Suppressor macrophage (primary cell): ENCODE measurements at places on chromosomes 4 and X.

DNA sequence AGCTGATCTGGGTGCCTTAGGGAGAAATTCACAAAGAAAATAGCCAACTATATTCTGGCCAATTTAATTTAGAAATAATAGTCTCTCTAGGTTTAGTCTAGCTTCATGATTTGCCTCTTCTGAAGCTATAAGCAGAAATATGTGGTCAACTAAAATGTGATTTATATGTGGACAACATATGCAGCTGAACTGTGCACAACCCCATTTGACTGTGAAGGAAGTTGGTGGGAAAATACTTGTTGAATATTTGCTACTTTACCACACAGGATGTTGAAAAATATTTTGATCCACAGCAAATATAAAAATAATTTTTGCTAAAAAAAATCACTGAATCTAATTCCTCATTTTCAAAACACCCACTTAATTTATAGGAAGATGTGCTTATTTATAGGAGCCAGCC, 15.7 kb upstream of the RNF128 start:
- no peak for DNase-seq

- DNase-seq, result no peak
These were observed 12.2 kb upstream of the GPRIN3 start for GRCh38 chr4:89319756-89320155.

GRCh38 chr4:46886711-46887110, 22.3 kb downstream of the COX7B2 start:
- peak; percentile 2 for DNase-seq

- no peak for DNase-seq
These were observed 3.1 kb downstream of the POU4F2 start for GRCh38 chr4:146641762-146642161.

- DNase-seq, result peak; percentile 60
These were observed 37.0 kb upstream of the ZBTB33 start for GRCh38 chrX:120213438-120214265.

DNA sequence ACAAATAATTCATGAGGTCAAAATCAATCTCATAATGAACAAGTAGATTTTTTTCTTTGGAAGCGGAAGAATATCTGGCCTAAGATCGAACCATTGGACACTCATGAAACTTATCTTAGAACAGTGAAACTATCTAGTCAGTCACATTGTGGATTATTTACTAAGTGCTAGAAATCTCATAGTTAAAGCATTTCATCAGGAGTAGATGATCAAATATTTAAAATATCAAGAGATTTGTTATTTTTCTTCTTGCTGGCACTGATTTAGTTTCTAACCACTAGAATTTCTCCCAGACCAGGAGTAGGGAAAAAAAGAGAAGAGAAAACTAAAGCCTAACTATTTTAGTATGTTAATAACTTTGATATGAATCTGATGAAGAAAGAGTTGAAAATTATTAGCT, 105.5 kb downstream of the SHROOM3 start:
- no peak for DNase-seq

DNA sequence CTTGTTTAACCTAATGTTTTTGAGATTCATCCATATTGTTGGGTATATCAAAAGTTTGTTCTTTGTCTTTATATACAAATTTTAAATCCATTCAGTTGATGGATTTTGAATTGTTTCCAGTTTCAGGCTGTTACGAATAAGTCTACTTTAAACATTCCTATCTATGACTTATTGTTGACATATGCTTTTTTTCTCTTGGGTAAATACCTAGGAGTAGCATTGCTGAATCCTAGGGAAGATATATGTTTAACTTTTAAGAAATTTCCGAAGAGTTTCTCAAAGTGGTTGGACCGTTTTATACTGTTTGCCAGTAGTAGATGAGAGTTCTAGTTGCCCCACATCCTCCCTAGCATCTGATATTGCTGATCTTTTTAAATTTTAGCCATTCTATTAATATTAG, 60.9 kb upstream of the IL13RA1 start:
- no peak for DNase-seq

GRCh38 chrX:50183891-50184290, 16.9 kb downstream of the AKAP4 start:
- no peak for DNase-seq

DNA sequence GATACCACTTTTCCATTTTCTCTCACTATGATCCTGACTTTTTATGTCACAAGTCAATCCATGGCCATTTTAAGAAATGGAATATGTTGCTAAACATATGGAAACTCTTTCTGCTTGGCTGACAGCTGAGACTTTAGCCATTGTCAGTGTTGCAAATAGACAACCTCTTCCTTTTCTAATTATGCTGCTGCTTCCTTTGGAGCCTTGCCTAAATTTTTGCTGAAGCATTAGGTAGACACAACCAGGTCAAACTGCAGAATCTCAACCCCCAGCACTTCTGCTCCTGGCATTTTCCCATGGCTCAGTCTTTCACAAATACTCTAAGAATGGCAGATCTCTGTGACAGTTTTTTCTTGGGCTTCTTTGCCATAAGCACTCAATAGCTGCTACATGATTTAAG, 543.3 kb downstream of the GRID2 start:
- no peak for DNase-seq

GRCh38 chr4:5845035-5845905, 47.6 kb downstream of the CRMP1 start:
- DNase-seq, result no peak

- DNase-seq, result peak; percentile 17
These were observed 126.7 kb downstream of the RBM47 start for GRCh38 chr4:40502934-40503333.

DNA sequence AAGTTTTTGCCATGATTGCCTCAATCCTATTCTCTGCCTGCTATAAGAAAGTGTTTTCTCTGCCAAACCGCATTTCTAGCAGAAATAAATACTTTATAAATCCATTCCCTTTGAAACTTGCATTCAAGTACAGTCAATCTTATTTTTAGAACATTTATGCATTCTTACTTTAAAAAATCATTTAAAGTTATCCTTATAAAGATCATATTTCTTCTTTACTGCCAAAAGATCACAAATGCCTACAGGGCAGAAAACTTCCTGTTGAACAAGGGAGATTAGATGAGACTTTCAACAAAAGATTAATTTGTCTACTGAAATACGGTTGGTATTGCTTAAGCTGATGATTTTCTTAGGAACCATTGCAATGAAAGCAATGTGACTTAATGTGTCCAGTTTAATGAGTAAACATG, 207.2 kb upstream of the SLIT2 start:
- DNase-seq, result no peak

- no peak for DNase-seq
These were observed 111.2 kb downstream of the QDPR start for GRCh38 chr4:17400686-17401085.

GRCh38 chr4:39335566-39335965, 30.6 kb downstream of the RFC1 start:
- DNase-seq, result no peak

GRCh38 chr4:182307746-182308145, 64.5 kb downstream of the TENM3 start:
- DNase-seq, result no peak

DNA sequence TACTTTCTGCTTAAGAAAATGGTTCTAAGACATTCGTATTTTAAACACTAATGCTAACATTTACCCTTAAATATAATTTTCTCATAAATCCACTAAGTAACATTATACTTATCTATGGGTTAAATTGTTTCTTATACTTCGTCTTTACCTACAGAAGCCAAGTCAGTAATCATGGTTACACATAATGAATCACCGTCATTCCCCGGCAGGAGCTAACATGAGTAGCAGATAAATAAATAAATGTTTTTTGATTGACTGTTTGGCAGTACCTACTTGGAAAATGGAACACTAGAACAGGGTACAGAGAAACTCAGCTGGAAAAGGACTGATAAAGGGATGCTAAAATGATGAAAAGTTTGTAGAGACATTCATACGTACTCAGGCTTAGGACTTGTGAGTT, 430.4 kb downstream of the ACTRT1 start:
- DNase-seq, result no peak

GRCh38 chrX:53660004-53660403, 26.5 kb downstream of the HUWE1 start:
- no peak for DNase-seq

DNA sequence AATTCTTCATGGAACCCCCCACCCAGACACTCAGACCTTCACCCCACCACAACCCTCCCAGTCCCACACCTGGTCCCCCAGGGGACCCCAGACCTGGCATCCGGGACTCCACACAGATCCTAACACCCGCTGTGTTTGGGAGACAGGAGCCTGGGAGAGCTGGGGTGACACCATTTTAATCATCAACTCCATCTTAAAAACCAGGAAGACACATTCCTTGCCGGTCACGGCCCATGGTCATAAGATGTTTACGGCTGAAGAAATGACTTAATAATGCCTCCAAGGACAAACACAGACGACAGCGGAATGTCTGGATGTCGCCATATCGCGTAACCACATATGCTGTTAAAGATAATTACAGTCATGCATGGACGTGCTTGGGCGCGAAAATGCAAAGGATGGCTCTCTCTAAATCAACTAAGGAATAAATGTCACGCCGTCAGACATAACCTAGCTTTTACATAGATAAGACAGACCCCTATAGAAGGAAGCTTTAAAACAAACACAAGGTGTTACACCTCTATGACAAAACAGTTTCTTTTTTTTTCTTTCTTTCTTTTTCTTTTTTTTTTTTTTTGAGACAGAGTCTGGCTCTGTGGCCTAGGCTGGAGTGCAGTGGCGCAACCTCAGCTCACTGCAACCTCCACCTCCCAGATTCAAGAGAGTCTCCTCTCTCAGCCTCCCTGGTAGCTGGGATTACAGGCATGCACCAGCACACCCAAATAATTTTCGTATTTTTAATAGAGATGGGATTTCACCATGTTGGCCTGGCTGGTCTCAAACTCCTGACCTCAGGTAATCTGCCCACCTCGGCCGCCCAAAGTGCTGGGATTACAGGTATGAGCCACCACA, 2.1 kb upstream of the DHRSX start:
- DNase-seq, result peak; percentile 37

DNA sequence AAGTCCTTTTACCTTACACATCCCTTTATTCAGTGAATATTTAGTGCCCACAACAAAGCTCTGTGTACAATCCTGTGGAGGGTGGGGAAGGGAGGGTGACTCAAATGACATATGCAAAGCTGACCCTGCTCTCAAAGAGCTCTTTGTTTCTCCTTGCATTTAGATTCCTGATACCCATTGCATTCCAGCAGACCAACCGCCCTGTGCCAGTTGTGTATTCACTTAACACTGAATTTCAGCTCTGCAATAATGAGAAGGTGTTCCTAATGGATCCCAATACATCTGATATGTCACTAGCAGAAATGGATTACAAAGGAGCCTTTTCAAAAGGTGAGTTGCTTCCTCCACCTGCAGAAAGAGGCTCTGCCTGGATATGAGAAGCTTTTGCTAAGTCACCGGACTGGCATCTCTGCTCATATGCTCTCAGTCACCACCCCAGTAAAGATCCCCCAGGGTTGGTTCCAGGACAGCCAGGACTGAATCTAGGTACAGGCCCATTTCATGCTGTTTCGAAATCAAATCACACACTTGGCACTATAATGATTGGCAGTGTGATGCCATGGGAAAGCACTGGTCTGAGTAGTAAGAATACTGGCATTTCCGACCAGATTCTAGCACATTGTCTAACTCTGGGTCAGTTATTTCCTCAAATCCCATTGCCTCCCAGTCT, 17.1 kb upstream of the ANXA3 start:
- DNase-seq, result no peak

DNA sequence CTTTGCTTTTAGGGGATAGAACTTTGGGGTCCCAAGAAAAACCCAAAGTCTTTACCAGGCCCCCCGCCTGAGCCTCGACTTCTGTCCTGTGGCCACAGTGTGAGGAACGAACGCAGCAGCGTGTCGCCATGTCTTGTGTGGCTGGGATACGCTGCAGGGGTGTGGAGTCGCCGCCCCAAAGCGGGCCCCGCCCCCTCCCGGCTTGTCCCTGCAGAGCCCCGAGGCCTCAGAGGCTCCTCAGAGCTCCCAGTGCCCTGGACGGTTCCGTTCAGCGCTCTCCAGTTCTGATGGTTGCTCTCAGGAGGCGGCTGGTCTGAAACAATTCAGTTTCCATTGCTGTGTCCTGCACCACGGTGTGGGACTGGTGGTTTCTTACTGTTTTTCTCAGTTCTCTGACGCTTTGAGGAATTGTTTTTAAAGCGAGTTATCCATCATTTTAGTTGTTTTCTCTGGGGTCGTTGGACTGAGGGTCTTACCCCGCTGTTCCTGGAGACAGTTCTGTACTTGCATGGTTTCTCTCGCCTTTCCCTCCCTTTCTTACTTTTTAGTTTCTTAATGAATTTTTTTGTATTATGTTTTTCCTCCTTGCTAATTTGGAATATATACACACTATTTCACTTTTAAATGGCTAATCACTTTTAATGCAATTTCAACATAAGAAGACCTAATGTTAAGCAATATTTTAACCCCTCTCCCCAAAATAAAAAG, 1.6 kb upstream of the IDUA start:
- peak; percentile 76 for DNase-seq

DNA sequence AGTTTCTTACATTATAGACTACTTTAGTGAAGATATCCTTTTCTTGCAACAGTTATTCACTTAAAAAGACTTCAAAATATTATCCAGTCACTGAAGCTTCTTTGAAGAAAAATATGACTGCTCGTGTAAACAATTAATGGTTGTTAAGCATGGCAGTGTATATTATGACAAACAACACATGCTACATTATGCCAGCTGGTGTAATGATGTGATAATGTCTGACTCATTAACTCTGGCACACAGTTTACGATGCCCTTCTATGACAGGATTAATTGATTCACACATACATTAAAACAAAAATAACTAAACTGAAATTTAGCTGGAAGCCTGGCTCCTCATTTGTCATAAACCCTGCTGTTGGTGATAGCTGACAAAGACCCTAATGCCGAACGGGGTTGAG, 22.4 kb downstream of the GK2 start:
- no peak for DNase-seq

GRCh38 chrX:118108304-118108703, 8.3 kb downstream of the KLHL13 start:
- no peak for DNase-seq

DNA sequence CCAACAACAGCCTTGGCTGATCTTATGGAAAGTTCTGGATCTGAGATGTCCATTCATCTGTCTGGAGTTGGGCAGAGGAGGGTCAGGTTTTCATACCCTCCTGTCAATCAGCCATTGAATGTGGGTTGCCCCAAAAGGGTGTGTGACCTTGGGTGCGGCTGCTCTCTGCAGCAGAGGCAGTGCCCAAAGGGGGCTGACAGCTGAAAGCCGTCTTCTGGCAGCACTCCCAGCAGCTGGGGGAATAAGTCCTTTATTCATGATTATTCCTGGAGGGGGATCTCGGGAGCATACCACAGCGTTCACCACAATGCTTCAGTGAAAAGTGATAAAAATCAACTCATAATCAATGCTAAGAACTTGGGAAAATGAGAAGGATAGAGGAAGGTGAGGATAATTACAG, 54.7 kb downstream of the OTC start:
- DNase-seq, result no peak

- no peak for DNase-seq
These were observed 8.2 kb downstream of the MAOA start for GRCh38 chrX:43664258-43664657.
